D721Med (cell line): ENCODE measurements at places on chromosomes 2 and 18.

GRCh38 chr2:207617011-207617671, 8.1 kb downstream of the METTL21A start:
- no peak for DNase-seq

DNA sequence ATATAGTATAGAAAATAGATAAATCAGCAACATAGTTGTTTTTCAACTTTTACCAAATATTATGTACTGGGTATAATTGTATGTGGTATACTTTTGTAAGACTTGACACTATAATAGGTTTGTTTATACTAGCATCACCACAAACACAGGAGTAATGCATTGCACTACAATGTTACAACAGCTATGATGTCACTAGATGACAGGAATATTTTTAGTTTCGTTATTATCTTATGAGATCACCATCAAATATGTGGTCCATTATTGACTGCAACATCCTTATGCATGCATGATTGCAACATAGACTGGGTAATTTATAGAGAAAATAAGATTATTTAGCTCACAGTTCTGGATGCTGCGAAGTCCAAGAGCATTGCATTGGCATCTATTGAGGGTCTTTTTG, 678.4 kb upstream of the ZNF804A start:
- no peak for DNase-seq

DNA sequence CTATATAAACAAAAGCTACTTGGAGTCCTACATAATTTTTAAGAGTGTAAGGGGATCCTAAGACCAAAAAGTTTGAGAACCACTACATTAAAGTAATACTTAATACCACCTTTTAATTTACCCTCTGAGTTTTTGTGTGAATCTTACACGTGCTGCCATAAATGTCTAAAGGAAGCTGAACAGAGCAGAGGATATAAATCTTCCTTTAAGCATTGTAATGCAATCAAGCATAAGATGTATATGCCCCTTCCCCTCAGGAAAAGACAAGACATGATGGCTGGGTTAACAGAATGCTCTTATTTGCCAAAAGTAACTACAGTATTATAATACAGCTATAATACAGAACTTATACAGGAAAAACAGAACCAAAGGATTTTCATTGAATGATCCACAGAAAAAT, 2.9 kb downstream of the ESCO1 start:
- DNase-seq, result no peak

GRCh38 chr2:8586457-8587051, 95.3 kb upstream of the ID2 start:
- no peak for DNase-seq

GRCh38 chr18:3262234-3263131, 550 bp downstream of the MYL12B start:
- DNase-seq, result peak; percentile 32

DNA sequence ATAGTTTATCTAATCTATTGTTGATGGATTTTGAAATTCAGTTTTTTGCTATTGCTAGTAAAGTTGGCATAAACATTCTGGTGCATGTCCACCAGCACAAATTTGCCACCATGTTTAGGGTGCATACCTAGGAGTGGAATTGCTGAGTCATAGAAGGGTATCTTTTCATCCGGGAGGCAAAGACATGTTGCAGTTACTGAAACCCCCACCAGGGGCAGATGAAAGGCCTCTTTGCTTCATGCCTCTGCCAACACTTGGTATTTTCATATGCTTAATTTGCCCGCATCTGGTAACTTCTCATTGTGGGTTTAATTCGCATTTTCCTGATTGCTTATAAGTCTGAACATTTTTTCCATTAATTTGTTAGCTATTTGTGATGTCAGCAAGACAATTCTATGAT, 8.2 kb downstream of the DCC start:
- no peak for DNase-seq

DNA sequence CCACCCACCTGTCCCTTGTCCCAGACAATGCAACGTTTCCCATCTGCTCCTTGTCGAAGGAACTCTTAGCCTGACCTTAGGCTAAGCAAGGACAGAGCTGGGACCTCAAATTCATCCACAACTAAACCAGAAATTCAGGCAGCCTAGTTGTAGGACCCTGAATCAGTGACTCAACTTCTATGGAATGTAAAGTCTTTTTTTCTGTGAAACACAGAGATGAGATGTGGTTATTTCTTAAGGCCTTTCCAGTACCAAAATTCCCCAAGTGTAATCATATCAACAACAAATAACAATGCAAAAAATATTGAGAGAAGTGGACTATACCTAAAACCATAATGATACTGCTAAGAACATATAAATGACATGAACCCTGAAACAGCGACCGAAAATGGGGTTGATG, 46.7 kb downstream of the EN1 start:
- no peak for DNase-seq

GRCh38 chr2:62456721-62457539, 49.1 kb downstream of the TMEM17 start:
- DNase-seq, result peak; percentile 85

- DNase-seq, result no peak
Measured at GRCh38 chr2:24819442-24820174, 26.4 kb downstream of the CENPO start.

GRCh38 chr2:134122610-134123009, 131.3 kb upstream of the MGAT5 start:
- DNase-seq, result no peak

DNA sequence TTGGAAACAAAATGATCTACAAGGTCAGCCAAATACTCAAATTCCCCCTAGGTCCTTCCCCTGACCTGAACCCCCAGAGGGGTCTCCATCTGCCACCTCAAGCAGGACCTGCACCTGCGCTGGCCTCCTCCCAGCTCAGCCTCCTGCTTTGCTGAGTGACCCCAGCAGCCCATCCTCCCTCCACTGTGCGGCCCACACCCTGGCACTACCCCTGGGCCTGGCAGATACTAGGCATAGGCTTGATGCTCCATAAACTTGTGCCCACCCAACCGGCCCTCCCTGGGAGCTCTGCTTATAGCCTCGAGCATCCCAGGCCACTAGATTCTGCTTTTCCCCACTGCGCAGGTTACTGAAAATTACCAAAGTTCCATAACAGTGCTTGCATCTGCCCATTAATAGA, 156.2 kb downstream of the HDAC4 start:
- no peak for DNase-seq

GRCh38 chr18:46437061-46437460, 220.0 kb downstream of the LOXHD1 start:
- no peak for DNase-seq

- no peak for DNase-seq
Measured at GRCh38 chr2:209933499-209934483, 68.6 kb upstream of the RPE start.

- DNase-seq, result no peak
Measured at GRCh38 chr2:146978577-146979555, 866.0 kb upstream of the ACVR2A start.

- no peak for DNase-seq
Measured at GRCh38 chr2:96408616-96409015, 73.0 kb downstream of the NCAPH start.

DNA sequence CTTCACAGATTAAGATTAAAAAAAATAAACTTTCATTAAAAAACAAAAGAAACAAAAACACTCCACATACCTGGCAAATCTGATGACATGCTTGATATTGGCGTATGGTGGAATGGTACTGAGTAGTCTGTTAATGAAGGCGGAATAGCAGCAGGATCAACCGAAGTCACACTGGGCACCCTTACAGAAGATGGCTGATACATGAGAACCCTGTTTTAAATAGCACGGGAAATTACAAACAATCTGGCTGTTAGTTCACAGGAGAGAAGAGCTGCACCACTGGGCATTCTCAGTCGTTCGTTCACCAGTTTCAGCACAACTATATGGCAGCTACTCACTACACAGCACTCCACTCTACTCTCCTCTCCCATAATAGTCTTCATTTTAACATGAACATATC, 64.0 kb upstream of the ST8SIA5 start:
- DNase-seq, result no peak

DNA sequence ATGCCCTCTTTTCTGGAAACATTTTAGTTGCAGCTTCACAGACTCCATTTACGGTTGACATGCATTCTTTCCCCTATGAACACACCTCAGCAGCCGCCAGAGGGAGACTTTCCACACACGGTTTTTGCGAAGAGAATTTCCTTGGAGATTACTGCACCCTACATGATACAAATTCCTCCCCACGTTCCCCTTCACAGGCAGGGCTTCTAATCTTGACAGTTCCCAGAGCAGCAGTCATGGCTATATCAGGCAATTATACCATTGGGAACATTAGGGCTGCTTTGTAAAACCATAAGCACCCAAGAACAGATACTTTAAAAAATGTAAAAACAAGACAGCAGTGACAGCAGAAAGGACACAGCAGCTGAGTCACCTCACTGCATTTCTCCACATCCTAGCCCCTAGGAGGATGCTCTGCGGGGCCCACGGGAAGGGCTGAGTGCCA, 253.8 kb downstream of the TGIF1 start:
- DNase-seq, result peak; percentile 82

- no peak for DNase-seq
Measured at GRCh38 chr18:63378919-63379638, 12.1 kb upstream of the KDSR start.

DNA sequence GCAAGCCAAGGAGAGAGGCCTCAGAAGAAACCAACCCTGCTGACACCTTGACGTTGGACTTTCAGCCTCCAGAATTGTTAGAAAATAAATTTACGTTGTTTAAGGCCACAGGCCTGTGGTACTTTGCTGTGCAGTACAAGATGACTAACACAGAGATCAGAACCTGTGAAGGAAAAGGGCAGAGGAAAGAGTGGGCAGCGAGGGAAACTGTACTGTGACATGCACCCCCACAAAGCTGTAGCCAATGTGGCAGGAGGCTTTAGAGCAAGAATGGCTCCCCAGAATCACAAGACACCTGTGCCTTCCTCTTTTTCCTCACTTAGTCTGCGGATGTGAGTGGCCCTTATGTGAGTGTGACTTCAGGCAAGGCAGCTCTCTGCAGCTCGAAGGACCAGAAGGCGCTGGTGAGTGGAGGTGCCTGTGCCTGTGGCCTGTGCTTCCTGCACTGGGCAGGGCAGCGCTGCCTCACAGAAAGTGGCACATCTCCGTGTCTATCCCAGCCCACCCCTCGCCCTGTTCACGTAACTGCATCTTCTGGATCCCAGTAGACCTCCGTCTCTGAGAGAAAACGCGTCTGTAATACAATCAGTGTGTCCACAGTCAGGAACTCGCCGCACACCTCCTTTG, 89.5 kb downstream of the MRPS9 start:
- DNase-seq, result no peak

DNA sequence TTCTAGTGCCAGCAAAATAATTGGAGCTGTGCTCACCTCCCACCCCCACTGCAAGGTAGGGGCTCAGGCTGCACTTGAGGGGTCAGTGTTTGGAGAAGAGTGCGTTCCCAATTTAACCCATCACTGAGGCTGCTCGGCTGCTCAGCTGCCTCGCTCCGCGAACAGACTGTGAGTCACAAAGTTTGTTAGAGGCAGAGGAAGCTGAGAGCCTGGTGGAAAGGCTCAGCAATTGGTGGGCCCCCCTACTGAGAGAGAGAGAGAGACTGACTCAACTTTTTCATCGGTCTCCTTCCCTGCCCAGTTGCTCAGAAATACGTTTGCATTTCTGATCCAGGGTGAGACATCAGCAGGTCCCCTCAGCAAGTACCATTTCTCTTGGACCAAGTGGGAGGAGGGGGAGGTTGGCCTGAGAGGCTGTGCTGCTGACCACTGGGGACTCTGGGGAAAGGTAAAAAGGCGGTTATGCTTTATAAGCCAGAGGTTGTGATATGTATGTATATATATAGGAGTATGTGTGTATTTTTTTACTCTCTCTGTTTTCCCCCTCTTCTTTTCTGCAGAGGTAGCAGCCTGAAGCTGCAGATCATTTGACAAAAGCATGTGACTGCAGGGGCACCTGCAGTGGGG, 1.5 kb downstream of the EFR3B start:
- DNase-seq, result no peak

GRCh38 chr18:28485918-28486317, 309.0 kb upstream of the CDH2 start:
- DNase-seq, result no peak

DNA sequence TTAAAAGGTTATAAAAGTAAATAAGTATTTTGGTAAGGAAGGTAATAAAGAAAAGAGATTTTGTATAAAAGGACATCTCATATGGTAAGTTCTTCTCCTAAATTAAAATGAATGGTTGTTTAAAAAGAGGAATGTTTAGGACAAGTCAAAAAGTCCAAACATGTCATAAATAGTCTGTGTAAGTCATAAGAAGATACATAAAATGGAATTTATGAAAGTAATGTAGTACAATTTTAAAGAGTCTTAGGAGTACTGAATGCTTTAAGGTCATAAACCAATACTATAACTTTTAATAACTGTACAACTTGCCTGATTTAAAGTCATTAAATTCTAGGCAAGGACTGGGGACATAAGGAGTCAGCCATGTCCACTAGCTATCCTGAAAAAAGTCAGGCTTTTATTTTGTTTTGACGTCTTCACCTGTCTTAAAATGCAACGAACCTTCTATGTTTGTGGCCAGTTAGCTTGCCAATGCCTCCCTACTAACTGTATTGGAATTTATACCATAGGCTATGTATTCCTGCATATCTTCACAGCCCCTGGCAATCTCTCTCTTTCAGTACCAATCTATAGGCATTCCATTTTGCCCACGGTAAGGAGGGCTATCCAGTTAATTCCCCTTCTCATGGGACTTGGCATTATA, 312.3 kb upstream of the LRRTM4 start:
- DNase-seq, result no peak

- DNase-seq, result no peak
Measured at GRCh38 chr2:200655918-200656580, 70.2 kb downstream of the AOX1 start.

GRCh38 chr2:115057473-115057872, 615.0 kb downstream of the DPP10 start:
- DNase-seq, result no peak

GRCh38 chr2:125264453-125264852, 1239.4 kb downstream of the CNTNAP5 start:
- DNase-seq, result no peak

GRCh38 chr2:158841850-158842249, 46.7 kb downstream of the DAPL1 start:
- DNase-seq, result no peak

DNA sequence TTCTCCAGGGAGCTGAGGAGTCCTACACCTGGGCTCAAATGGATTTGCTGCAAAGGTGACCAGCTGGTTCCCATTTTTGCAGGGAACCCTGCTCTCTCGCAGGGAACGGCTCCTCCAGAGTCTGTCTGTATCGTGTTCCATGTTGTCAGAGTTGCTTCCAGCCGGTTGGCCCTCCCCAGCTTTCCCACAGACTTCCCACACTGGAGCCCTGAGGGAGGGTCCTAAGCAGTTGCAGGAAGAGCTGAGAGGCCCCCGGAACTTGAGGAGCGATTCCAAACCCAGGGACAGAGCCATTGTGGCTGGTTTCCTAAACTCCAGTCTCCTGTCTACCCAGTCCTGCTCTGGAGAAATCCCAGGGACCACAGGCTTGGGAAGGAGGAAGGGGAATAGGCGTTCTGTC, 121.7 kb upstream of the PPP1CB start:
- no peak for DNase-seq

DNA sequence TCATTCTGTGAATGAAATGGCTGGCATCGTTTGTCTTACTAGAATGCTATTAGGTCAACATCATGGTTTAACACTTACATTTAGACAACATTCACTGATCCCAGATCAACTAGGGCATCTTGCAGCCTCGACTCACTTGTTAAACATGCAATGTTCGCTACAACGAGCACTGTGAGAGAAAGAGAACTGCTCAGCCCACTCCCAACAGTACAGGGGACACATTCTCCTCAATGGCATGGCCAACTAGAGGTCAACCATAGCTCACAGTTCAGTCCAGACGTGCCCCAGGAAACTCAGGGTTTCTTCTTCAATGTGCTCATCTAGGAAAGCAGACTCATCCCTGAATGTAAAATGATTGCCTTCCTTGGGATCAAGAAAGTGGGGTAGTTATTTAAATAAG, 5.9 kb downstream of the WIPF1 start:
- no peak for DNase-seq

- DNase-seq, result no peak
Measured at GRCh38 chr2:41489638-41490037, 558.2 kb upstream of the PKDCC start.
